ENCODE measurements at places on chromosomes 16 and 17.

DNA sequence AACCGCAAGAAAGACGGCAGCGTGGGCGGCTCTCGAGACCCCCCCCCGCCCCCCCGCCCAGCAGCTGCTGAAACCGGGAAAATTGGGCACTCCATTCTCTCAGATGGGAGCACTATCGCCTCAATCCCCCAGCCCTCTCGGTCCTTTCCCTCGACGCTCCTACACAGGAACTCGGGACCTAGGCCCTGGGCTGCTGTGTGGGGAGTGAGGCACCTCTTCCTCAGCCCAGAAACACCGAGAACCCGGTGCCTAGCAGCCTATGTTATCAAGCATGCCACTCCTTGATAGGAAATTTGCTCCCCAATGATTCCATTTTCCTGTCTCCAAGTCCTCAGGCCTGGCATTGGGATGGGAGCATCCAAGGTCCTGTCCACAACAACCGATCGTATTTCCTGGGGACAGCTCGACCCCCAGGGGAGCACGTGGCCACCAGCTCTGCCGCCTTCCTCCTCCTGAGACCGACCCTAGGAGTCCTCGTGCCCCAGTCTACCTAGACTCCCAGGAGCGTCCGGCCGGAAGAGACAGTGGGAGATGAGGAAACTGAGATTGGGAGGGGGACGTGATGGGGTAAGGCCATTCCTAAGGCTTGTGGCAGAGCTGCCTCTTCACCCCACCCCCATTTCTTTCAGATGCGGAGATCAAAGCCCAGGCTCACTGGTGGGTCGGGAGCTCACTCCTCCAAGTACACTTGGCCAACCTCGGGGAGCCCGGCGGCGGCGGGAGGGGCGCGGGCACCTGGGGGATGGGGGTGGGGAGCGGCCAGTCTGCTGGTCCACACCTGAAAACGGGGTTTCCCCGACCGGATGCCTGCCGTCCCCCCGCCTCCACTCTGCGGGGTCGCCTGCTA is 17.5 kb upstream of the CBX8 start:
- DNase-seq, result no peak

GRCh38 chr17:66451188-66452149 is 149.1 kb downstream of the PRKCA start:
- DNase-seq, result no peak

DNA sequence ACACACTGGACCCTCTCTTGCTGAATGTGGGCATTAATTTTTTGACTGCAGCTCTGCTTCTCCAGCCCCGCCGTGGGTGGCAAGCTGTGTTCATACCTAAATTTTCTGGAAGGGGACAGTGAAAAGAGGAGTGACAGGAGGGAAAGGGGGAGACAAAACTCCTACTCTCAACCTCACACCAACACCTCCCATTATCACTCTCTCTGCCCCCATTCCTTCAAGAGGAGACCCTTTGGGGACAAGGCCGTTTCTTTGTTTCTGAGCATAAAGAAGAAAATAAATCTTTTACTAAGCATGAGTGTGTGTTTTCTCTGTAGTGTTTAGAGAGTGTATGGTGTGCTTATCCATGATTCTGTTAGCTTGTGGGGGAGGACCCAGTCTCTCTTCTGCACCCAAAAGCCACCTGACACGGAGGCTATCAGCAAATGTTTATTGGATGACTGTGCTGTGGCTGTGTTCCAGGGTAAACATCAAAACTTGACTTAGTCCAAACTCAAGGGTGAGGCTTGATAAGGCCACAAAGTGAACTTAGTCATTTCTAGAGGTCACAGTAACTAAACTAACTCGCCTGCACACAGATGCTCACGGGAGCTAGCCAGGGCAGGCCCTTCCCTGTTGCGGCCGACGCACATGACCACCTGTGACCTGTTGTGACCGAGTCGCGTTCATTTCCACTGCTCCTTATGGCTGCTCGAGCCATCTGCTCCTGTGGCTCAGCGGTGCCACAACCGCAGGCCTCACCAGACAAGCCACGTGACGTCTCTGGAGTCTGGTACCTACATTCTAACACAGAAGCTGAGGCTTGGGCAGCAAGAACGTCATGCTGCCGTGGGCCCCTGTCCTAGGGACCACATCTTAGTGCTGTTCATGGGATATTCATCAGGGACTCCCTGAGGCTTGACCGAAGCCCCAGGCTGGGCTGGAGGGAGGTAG is 9.8 kb upstream of the MED11 start:
- no peak for DNase-seq

DNA sequence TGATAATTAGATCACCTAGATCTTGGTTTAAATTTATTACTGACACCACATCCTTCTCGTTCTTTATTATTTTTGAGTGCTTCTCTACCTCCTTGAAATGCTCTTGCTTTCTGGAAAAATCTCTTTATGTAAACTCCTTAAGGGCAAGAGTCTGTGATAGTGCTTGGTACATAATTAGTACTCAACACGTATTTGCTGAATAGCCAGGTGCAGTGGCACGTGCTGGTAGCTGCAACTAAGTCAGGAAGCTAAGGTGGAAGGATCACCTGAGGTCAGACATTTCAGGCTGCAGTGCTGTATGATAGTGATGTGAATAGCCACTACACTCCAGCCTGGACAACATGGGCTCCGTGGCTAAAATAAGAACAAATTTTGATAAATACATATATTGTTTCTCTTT is 63.0 kb downstream of the PPM1E start:
- DNase-seq, result no peak

Measured in AG04449 (cell line).